ENCODE measurements at places on chromosomes 7 and 10. TPM values are rescaled to one million over a fixed set of nuclear protein-coding genes. Genes with fewer than 3 reads are reported as not detected.

- DNase-seq: no peak
Observed at GRCh38 chr10:71094712-71095390, 117.5 kb upstream of the UNC5B start.

- DNase-seq: peak; percentile 88
Observed at GRCh38 chr10:96450529-96451207, 63.1 kb downstream of the TLL2 start.

NPY4R gene
- total RNA-seq: not detected

NUTM2B gene
- total RNA-seq: 0.07 TPM

LIPM gene
- not detected for total RNA-seq

GRCh38 chr7:29343399-29343798 is 148.8 kb downstream of the CHN2 start:
- DNase-seq: no peak

DNA sequence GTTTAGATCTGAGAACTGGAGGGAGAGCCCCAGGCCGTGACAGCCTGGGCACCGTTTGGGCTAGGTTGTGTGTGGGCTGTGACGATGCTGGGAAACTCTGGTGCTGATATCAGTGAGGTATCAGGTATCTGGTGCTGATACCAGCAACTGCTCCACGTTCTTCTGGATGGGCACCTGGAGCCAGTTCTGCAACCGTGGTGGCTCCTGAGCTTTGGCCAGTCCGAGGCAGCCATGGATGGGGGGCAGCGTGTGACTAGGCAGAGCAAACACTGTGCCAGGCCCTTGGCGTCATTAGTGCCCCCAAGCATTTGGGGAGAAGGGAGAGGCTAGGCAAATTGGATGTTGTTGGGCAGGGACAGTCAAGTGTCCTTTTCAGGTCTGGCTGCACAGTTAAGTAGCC is 57.9 kb downstream of the ZNF467 start:
- peak; percentile 24 for DNase-seq

- DNase-seq: no peak
Observed at GRCh38 chr7:125555916-125556315, 626.3 kb upstream of the POT1 start.

- DNase-seq: peak; percentile 36
Observed at GRCh38 chr10:74824184-74824899, 2.1 kb upstream of the KAT6B start.

- DNase-seq: no peak
Observed at GRCh38 chr7:101273206-101273605, 28.3 kb upstream of the FIS1 start.

- DNase-seq: no peak
Observed at GRCh38 chr10:43627942-43628341, 20.7 kb downstream of the ZNF32 start.

DNA sequence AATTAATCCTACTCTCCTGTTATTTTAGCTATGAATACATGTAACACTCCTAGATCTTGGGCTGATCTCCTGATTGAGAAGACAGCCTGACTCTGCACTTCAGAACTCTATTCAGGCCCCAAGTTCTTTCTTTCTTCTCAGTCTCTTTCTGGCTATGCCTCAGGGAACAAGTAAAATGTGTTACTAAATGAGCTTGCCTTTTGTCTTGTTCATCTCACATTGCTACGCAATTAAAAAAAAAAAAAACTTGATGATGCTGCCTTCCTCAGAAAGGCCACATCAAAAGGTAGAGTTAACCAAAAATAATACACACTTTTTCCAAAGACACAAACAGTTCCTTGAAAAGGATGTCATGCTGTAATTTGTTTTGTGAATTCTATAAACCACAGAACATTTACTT is 258.1 kb downstream of the TWIST1 start:
- DNase-seq: no peak

EZH2 gene
- total RNA-seq: 41.3 TPM

GRCh38 chr7:38675494-38676106 is 44.4 kb upstream of the AMPH start:
- no peak for DNase-seq

LANCL2 gene
- total RNA-seq: 26.4 TPM

DNA sequence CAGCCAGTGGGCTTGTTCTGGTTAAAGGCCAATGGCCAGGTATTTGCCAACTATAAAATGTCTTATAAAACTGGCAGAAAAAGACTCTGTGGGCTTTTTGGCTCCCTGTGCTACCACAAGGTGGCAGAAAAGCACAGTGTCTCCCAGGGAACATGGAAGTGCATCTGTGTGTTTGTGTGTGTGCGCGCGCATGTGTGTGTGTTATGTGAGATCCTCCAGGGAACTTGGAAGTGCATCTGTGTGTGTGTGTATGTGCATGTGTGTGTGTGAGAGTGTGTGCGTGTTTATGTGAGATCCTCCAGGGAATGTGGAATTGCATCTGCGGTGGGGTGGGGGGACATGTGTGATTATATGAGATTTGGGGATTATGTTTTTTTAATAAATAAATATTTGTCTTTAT is 30.2 kb upstream of the ABI1 start:
- DNase-seq: peak; percentile 72

DNA sequence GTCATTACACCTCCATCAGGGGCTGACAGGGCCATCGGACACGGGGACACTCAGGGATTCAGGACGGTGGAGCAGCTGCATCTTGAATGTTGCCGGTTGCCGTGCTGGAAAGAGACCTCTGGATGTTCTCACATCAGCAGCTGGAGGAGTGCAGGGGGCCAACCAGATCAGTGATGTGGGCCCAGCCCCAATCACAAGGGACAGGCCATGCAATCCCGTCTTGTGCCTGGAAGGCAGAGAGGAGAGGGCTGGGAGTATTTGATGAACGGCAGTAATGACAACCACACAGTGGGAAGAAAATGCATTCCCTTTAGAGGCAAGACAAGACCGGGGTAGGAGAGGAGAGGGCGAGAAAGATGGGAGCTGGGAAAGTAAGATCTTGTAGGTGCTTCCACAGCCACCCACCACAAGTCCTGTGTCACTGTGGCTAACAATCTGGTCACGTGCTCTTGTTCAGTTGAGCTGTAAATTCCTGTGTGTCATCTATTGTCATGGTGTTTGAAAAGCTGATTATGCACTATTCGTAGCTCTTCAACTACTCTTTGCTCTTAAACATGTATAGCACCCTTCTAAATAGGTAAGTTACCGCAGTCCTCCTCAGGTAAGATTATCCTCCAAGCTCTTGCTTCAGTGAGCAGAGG is 85.9 kb upstream of the LEP start:
- DNase-seq: peak; percentile 55

AKR1C4 gene
- not detected for total RNA-seq

DNA sequence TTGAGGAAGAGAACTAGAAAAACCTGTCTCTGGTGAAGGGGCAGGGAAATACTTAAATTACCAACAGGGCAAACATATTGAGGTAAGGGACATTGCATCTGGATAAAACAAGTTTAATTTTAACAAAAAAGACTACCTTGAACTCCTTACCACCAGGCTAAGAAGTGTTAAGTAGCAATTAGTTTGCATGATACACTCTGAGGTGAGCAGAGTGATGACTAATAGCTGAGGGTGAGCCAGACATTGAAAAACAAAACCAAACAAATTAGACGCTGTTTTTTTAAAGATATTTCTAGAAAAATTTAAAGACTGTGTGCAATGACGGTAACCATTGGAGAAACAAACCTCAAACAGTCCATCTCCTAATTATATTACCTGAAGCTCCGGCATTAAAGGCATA is 105.9 kb downstream of the ANKRD7 start:
- DNase-seq: no peak

GRCh38 chr7:158843771-158844170 is 12.6 kb upstream of the DYNC2I1 start:
- DNase-seq: no peak

DNA sequence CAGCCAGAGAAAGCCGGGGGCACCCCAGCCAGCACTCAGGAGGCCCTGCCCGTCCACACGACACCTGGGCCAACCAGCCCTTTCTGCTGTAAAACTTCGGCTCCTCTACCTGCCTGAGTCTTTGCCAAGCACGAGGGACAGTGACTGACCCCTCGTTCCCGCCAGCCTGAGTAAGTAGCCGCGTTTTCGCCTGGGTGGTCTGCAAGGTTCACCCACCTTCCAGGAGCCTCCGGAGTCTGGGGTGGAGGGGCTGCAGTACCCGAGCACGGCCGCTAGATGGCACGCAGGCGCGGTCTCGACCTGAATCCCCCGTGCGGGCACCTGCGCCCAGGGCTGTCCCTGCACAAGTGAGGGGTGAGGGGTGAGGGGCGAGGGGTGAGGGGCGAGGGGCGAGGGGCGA is 192.7 kb downstream of the PTPRN2 start:
- peak; percentile 82 for DNase-seq

GPR146 gene
- total RNA-seq: 1.4 TPM

All from H9 (cell line).